ENCODE measurements at places on chromosomes 12 and 14.
A peak's percentile ranks its signal among the peaks of the same experiment; 100 is the strongest.

DNA sequence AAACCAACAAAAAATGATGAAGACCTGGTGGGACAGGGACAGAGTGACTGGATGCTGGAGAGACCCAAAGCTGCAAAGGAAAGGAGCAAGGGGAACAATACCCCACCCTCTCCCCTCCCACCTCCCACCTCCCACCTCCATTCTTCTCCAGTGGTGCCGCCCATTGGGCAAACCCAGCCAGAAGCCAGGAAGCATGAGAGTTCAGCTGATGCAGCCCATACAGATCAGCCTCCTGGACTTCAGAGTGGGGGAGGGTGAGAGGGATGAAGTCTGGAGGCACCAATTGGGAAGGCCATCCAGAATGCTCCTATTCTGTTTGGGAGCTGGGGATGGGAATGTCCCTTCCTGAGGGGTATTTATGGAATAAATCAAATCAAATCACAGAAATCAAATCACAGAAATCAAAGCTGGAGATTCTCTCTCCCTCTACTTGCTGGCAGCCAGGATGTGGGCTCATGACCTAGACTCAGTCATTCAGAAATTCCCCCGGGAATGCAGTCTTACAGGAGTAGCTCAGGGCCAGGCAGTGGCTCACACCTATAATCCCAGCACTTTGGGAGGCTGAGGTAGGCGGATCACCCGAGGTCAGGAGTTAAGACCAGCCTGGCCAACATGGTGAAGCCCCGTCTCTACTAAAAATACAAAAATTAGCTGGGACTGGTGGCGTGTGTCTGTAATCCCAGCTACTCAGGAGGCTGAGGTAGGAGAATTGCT, 31.1 kb downstream of the IRF2BPL start:
- DNase-seq: no peak

GRCh38 chr12:80222261-80222660, 122.9 kb downstream of the OTOGL start:
- no peak for DNase-seq

DNA sequence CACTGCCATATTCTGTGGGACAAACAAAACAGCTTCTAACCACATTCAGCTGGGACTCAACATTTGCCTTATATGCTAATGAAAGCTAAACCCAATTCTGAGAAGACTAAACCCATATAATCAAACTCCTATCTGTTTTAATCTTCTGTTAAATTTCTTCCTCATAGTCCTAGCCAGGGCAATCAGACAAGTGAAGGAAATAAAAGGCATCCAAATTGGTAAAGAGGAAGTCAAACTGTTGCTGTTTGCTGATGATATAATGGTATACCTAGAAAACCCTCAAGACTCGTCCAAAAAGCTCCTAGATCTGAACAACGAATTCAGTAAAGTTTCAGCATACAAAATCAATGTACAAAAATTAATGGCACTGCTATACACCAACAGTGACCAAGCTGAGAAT, 157.1 kb downstream of the PHLDA1 start:
- no peak for DNase-seq

DNA sequence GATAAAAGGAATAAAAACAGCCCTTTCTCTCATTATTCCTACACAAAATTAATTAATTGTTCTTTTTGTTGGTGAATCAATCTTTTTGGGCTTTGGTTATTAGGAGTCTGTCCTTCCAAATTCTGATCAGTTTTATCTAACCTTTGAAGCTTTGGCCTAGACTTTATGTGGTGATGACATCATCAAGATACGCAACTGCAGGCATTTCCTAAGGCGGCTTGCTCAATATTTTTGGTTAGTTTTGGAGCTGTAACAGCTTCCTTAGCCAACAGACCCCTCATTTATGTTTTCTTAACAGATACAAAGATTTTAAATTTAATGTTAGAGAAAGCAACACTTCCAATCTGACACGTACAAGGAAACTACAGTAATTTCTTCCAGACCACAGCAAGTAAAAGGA, 87.8 kb upstream of the PDE3A start:
- no peak for DNase-seq

- DNase-seq: peak; percentile 78
Observed at GRCh38 chr12:25249931-25250738, 594 bp downstream of the KRAS start.

DNA sequence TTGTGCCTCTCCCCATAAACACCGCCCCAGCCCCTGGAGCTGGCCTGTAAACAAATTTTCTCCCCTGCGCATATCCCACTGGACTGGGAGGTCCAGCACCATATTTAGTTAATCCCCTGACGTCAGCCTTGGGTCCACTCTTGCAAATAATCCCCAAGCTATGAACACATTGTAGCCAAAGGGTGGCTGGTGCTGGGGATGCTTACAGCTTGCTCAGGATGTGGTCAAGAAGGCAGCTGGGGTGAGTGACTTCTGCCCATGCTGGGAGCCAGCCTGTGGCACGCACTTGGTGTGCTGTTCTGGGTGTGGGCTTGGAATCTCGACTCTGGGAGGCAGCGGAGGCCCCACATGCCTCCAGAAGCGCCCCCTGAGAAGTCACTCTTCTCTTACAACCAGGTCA, 32.1 kb downstream of the CMKLR1 start:
- DNase-seq: no peak

Data from activated CD8-positive, alpha-beta memory T cell treated with anti-CD3 and anti-CD28 coated beads for 24 hours (primary cell).